Right atrium auricular region (tissue), 2 donors: ENCODE measurements at places on chromosomes 5 and 9. TPM values are rescaled to one million over a fixed set of nuclear protein-coding genes. Genes with fewer than 3 reads are reported as not detected.

FOXD4L6 gene
- not detected for total RNA-seq

CAST gene
- total RNA-seq: 631 TPM

DNA sequence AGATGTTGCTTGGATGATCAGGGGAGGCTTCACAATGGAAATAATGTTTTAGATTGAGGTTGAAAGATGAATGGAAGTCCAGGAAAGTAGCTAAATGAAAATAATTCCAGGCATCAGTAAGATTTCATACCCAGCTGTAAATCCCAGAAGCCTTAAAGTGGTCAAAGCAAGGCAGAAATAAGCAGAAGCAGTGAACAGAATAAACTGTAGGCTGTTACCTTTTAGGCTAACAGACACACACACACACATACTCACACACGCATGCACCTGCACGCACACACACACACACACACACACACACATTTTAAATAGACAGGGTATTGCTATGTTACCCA is 175.3 kb downstream of the WDR70 start:
- H3K4me3 ChIP-seq: no peak overlapping the region
- no peak overlapping the region for H3K27ac ChIP-seq
- no peak for DNase-seq
- no peaks in the 10 kb centered on the region for H3K27me3 ChIP-seq
- H3K36me3 ChIP-seq: no peaks in the 10 kb centered on the region

- no peaks in the 10 kb centered on the region for H3K4me1 ChIP-seq
- no peak overlapping the region for H3K4me3 ChIP-seq
- no peak overlapping the region for H3K27ac ChIP-seq
- no peaks in the 10 kb centered on the region for H3K36me3 ChIP-seq
- no peaks in the 10 kb centered on the region for H3K27me3 ChIP-seq
- DNase-seq: no peak
These were observed 44.1 kb downstream of the KCNV2 start for GRCh38 chr9:2761424-2761823.
